ENCODE measurements at places on chromosomes 1 and 21. TPM values are rescaled to one million over a fixed set of nuclear protein-coding genes. Genes with fewer than 3 reads are reported as not detected.

DNA sequence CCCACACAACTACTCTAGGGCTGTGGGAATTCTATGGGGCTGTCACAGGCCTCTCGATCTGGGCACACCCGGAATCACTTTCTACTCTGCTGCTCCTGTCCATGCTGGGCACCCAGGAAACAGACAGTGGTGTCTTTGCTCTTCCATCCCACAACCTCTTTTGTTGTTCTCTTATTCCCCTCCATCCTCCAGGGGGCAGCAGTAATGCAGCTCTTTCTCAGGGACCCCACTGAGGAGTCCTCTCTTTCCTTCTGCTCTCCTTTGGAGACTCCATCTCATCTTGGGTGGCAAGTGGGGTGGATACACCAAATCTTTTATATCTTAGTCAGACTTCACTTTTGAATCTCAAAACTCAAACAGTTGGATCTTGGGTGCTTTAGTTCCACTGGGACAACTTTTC lies 206.3 kb downstream of the HS2ST1 start:
- no peak for DNase-seq

DNA sequence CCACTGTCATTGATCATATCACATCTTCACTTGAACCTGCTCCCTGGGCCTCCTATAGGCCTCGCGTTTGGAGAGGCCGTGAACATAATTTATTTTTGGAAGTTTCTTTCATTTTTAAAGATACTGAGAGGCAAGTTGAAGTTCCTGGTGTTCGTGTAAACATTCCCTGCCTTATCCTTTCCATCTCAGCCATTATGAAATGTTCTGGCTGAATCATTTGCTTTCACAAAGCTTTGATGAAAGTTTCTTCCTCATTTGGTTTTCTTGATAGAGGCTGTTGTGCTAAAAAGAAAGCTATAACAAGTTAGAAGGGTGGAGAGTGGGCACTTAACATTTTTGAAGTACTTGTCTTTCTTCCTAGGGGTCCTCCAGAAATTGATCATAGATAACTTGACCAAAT lies 15.5 kb downstream of the CAMTA1 start:
- DNase-seq: peak; percentile 38

Gene NUP210L
- total RNA-seq: 0.09 TPM

DNA sequence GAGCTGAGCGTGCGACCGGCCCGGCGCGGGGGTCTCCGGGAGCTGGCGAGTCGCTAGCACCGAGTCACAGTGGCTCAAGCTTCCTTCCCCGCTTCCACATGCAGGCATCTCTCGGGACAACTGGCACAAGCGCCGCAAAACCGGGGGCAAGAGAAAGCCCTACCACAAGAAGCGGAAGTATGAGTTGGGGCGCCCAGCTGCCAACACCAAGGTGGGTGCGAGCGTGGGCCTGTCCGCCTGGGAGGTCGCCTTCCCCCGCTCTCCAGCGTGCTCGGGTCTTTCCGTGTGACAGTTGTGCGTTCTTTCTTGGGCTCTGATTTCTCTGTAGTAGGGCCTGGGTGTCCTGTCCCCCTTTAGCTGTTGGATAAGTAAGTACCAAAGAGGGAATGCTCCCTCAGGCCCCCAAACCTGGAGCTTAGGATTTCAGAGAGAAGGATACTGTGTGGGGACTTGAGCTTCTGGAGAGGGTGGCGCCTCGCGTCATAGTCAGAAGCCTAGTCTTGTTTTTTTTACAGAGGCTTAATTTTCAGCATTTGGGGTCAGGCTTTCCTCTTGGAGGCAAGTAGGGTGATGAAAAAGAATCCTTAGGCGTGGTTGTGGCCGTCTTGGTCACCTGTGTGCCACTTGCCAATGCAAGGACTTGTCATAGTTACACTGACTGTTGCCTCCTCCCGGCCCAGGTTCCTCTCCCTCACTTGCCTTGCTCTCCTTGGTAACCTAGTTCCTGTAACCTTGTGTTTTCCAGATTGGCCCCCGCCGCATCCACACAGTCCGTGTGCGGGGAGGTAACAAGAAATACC lies 790 bp downstream of the RPS8 start:
- peak; percentile 46 for DNase-seq
